Caco-2 (cell line): ENCODE measurements at places on chromosomes 3 and 15. TPM values are rescaled to one million over a fixed set of nuclear protein-coding genes. Genes with fewer than 3 reads are reported as not detected.

Gene CLDN18
- total RNA-seq = not detected in 2 replicates

GRCh38 chr3:64634417-64634816, 53.4 kb downstream of the ADAMTS9 start:
- no peak for DNase-seq
- H3K4me1 ChIP-seq = peaks cover 17% of the 10 kb centered on the region
- no peaks in the 10 kb centered on the region for H3K27me3 ChIP-seq
- H3K27ac ChIP-seq = no peak overlapping the region
- H3K36me3 ChIP-seq = no peaks in the 10 kb centered on the region

DNA sequence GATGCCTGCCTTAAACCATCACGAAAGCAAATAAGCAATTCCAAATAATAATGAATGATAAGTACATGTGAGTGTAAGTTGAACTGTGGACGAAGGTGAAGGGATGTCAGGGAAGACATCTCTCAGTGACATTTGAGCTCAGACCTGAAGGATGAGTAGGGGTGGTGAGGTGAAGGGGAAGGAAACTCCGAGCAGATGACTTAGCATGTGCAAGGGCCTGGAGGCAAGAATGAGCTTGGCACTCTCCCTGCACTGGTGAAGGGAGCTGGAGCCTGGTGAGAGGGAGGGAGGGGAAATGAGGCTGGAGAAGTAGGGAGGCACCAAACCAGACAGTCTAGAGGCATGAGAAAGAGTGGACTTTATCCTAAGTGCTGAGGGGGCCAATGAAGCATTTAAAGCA, 84.3 kb downstream of the MTHFS start:
- H3K27me3 ChIP-seq = no peaks in the 10 kb centered on the region
- no peaks in the 10 kb centered on the region for H3K36me3 ChIP-seq
- no peak overlapping the region for H3K27ac ChIP-seq
- no peaks in the 10 kb centered on the region for H3K4me1 ChIP-seq
- no peak for DNase-seq
- H3K4me3 ChIP-seq = no peak overlapping the region

Gene ITGA11
- total RNA-seq = 0.18 TPM in 1 of 2 replicates, not detected in the other

DNA sequence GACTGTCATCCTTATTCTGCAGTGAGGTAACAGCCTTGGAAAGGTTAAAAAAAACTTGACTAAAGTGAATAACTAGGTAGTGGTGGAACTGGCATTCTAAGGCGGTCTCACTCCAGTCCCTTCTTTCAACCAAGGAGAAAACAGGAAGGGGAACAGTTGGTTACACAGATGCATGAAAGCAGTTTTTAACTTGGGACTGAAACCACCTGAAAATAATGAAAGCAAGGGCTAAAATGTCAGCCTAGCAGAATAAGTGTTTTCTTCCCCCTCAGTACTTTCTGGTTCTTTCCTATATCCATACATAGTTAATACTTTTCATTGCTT, 748 bp upstream of the AVEN start:
- peak overlapping the region; percentile 94 for H3K4me3 ChIP-seq
- H3K36me3 ChIP-seq = no peaks in the 10 kb centered on the region
- DNase-seq = no peak
- no peak overlapping the region for H3K27ac ChIP-seq
- peaks cover 6% of the 10 kb centered on the region; the same call in 1 of the 2 replicates for H3K4me1 ChIP-seq
